ENCODE measurements at places on chromosomes 6 and 20.

DNA sequence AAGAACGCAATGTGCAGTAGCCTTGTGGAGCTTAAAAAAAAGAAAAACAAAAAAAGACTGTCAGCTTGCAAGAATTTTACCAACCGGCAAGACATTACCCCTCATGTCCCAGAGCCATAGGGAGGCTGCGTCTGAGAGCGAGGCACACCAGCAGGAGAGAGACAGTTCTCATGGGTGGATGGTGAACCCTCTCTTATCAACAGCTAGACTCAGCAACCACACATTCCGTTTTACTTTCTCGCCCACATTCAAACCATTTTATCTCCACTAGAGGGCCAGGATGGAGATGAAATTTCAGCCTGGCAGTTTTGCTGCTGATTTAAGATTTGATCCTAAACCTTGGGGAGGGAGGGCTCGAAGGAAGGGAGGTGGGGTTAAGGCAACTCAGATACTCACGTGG lies 247.0 kb downstream of the ATXN1 start:
- DNase-seq, result no peak

GRCh38 chr20:63409066-63409833 lies 48.1 kb upstream of the CHRNA4 start:
- DNase-seq, result no peak

GRCh38 chr6:35260591-35261570 lies 1.3 kb downstream of the ZNF76 start:
- no peak for DNase-seq

DNA sequence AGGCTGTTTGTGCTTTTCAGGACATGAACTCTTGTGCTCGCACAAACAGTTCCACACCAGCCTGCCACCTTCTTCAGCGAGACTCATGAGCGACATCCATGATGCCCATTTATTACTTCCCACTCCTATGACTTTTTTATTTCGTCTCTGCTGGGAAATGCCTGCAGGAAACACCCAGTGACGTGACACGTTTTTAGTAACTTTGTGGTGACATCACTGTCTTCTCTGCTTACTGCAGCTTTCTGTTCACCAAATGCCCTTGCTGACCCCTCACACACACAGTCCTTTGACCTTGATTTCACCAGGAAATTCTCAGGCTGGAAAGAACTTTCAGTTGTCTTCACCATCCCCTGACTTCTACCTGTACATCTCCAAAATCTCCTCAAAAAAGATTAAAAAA lies 8.9 kb downstream of the TRIM40 start:
- DNase-seq, result no peak

GRCh38 chr6:164097551-164098398 lies 683.3 kb downstream of the QKI start:
- no peak for DNase-seq

GRCh38 chr6:44305200-44305725 lies 7.9 kb downstream of the AARS2 start:
- DNase-seq, result no peak

GRCh38 chr20:47300071-47300470 lies 56.4 kb downstream of the ZMYND8 start:
- no peak for DNase-seq

GRCh38 chr6:114064862-114065261 lies 93.9 kb upstream of the HDAC2 start:
- no peak for DNase-seq

DNA sequence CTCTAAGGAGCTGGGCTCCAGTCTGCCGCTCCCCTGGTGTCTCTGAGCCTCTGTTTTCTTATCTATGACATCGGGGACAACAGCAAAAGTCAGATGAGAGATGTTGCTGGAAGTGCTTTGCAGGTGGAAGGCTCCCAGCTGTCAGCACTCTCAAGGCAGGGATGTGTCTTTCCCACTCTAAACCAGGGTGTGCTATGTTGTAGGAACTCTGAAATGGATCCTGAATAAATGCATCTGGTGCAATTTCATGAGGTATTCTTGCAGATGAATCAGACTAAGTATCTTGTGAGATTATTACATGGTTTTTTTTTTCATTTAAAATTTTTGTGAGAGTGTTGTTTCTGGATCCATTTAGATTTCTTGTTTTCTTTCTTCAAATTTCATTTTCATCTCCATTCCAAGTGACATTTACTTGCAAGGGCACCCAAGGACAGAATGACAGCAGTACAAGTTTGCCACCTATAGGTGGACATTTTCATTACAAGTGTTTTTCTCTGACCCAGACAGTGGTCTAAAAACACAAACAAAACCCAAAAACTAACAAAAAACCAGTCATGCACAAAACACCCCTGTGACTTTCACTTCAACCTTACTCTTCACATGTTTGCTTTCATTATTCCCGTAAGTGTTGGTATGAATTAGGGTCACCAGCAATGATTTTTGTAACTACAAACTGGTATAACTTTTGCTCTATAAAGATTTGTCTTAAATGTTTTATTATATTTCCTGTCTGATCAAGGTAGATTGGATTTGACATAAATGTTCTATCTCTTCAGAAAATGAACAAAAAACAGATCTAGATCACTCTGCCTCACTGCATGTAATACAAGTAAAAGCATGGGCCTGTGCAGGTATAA lies 14.7 kb upstream of the SIM1 start:
- no peak for DNase-seq

- DNase-seq, result no peak
These were observed 2.4 kb upstream of the GLYATL3 start for GRCh38 chr6:49497304-49497703.

- no peak for DNase-seq
These were observed 9.8 kb upstream of the AKAP7 start for GRCh38 chr6:131125431-131125830.

DNA sequence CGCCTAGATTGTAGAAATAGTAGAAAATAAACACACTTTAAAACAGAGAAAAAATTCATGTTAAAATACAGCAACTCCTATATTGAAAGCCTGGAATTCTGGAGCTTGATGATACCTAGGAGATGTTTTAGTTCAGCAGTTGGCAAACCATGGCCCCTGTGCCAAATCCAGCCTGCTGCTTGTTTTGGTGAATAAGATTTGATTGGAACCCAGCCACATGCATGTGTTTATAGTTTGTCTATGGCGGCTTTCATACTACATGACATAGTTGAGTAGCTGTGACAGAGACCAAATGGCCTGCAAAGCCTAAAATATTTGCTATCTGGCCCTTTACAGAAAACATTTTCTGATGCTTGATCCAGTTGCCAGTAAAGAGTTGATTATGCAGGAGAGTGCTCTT lies 57.2 kb downstream of the PAX1 start:
- no peak for DNase-seq

DNA sequence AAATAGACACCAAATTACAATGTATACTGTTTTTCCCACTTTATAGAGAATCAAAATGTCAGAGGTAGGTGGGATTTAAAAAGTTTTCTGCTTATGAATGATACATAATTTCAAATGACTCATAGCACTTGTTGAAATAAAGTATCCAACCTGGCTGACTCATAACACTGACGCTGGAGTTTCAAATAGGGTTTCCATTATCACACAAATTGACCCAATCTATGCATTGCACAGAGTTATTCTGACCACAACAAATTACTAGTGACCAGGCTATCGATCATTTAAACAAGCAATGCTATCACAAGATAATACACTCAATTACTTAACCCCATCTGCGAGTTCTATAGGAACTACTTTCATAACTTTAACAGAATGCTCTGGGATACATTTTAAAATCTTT lies 31.9 kb upstream of the PRELID3B start:
- DNase-seq, result no peak

GRCh38 chr20:21272279-21272678 lies 30.9 kb upstream of the XRN2 start:
- no peak for DNase-seq

DNA sequence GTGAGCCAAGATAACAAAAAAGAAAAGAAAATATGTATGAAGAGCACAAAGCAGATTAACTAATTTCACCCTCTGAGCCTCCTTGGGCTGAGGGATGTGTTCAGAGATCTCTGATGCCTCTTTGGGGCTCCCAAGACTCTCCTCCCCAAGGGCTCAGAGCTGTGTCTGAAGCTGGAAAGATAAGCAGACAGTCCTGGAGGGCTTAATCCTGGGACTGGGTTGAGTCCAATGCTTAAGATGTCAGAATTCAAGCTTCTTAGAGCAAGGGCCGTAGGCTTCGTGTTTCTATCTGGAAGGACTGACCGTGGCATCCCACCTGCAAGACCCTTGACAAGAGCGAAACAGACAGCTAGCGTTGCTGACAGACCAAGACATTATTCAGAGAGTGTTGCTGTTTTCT lies 229.0 kb downstream of the ZMYND8 start:
- no peak for DNase-seq

- no peak for DNase-seq
These were observed 1.3 kb downstream of the ZNF343 start for GRCh38 chr20:2507464-2507863.

GRCh38 chr6:169163411-169163901 lies 90.2 kb downstream of the THBS2 start:
- no peak for DNase-seq

DNA sequence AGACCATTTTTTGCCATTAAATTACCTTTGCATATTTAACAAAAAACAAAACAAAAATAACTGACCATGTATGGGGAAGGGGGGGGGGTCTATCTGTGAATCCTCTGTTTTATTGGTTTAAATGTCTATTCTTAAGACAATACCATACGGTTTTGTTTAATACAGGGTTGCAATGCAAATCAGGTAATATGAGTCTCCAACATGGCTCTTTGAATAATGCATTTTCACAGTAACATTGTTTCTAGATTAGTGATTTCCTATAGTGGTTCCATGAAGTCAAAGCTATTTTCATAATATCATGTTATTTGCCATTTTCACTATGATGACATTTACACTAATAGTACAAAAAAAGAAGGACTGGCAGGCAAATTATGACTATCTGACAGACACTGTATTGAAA lies 64.7 kb upstream of the LYRM2 start:
- DNase-seq, result no peak

- no peak for DNase-seq
These were observed 586.6 kb downstream of the KIF16B start for GRCh38 chr20:15986690-15987089.

DNA sequence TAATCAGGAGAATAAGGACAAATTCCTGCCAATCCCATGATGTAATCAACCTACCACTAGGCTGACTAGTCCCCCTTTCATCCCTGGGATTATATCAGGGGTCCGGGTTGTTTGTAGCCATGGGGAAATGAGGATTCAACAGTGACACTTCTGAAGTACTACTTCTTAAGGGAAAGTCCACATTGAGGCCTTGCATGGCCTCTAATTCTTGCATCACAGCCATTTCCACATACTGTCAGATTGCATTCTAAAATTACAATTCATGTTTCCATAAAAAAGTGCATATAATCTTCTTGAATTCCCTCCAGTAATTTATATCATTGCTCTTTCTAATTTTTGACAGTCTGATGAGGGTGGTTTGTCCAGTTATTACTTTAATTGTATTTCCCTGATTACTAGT lies 184.2 kb downstream of the PHF3 start:
- no peak for DNase-seq

GRCh38 chr6:96856856-96857255 lies 19.6 kb upstream of the GPR63 start:
- no peak for DNase-seq

DNA sequence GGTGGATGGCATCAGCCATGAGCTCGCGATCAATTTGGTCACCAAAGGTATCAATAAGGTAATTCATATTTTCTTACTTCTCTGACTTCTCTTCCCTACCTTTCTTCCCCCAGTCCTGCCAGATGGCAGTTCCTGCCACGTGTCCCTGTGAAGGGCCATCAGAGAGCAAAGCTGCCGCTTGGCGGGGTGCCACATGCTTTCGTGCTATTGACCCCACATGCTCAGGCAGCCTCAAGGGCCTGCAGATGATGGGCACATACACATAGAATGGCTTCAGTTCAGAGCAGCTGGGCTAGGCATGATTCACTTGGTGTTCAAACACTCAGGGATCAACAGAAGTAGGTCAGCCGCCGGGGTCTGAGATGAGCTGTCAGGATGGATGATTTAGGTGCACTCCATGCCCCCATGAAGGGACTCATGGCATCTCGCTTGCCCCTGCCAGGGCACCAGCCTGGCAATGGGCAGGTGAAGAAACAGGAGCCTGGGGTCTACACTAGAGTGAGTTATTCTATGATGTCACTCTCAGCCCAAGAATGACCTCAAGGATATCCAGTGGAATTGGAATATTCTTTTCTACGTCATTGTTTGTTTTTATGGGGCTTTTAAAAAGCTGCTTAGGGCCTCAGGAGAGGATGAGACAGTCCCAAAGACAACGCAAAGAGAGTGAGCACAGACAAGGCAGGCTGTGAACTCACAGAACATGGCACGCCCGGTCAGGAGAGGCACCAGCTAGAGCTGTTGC lies 25.5 kb downstream of the BANF2 start:
- DNase-seq, result no peak

GRCh38 chr6:53134601-53135235 lies 13.9 kb downstream of the GCM1 start:
- DNase-seq, result no peak

GRCh38 chr6:87322304-87323212 lies at the start of gene SMIM8:
Gene SMIM8 (plus strand): TSS chr6:87322588. CDS start chr6:87337032, 14,444 bp downstream.
- peak; percentile 95 for DNase-seq

- DNase-seq, result no peak
These were observed 254.4 kb downstream of the RIMS1 start for GRCh38 chr6:72140795-72141194.

- no peak for DNase-seq
These were observed 664.8 kb upstream of the MMS22L start for GRCh38 chr6:97947841-97948240.

GRCh38 chr20:35539756-35540212 lies 2.1 kb upstream of the ERGIC3 start:
- DNase-seq, result no peak

- DNase-seq, result no peak
These were observed 76.5 kb downstream of the MBOAT1 start for GRCh38 chr6:20135677-20136268.

DNA sequence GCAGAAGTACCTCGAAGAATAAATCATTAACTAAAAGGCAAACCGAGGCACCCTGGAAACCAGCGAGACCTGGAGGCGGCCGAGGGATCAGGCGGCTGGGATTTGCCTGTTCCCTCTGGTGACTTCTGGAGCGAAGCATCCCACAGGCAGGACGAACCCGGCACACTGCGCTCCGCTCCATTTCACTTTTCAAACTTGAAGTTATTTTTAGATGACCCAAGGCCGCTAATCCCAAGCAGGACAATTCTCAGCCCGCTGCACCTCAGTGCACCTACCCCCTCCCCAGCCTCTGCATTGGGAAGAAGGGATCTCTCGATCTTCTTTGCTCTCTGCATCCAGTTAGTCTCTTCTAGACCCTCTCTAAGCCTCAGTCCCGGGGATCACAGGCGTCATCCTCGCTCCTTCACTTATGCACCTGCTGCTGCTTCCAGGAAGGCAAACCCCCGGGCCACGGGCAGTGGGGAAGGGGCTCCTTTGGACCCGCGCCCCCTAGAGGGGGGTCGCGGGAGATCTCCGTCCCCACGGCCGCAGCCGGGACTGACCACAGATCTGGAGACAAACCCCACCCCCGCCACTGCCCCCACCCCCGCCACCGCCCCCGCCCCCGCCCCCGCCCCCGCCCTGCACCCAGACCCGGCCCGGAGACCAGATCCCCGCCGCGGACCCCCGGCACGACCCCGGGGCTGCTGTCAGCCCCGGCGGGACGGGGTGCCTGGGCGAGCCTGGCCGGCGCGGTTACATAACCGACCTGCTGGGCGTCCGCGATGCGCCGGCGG lies 636 bp downstream of the RCAN2 start:
- no peak for DNase-seq

GRCh38 chr6:89690944-89691324 lies 52.4 kb upstream of the LYRM2 start:
- no peak for DNase-seq

Measured in activated effector memory CD4-positive, alpha-beta T cell treated with anti-CD3 and anti-CD28 coated beads, Interleukin-2, amount 50 U/mL, for 16 hours (primary cell).